ENCODE measurements at places on chromosomes 6 and 20.
A peak's percentile ranks its signal among the peaks of the same experiment; 100 is the strongest.

GRCh38 chr20:17634661-17635331 lies 47.2 kb downstream of the RRBP1 start:
- no peak for DNase-seq

GRCh38 chr6:78611102-78611620 lies 256.2 kb upstream of the IRAK1BP1 start:
- DNase-seq: no peak

DNA sequence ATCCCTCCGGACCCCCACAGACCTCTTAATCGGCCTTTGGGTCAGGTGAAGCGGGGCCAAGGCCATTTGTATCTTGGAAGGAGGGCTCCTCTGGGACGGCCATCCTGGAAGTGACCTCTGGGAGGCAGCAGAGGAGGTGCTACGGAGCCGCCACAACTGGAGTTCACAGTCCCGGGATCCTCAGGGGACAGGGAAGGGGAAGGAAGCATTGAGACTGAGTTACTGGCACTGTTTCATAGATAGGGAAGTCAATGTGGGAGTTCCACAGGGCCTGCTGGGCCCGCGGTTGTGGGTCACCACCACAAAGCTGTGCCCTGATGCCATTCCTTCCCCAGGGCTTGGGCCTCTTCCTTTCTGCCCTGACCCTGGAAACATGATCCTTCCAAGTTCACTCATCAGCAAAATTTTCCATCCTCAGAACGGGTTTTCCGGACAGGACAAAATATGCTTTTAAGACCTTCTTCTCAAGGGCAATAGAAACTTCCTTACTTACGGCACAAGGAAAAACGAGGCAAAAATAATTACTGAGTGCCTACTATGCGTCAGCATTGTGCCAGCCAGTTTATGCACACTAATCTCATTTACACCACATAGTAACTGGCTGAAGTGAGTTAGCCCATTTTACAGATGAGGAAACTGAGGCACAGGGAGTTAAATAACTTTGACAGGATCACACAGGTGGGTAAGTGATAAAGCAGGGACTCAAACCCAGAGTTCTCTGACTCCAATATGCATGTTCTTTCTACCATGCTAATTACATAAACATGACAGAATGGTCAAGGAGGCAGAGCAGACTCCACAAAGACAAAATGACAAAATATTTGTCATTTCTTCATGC lies 143.8 kb downstream of the UNC5CL start:
- DNase-seq: peak; percentile 41

DNA sequence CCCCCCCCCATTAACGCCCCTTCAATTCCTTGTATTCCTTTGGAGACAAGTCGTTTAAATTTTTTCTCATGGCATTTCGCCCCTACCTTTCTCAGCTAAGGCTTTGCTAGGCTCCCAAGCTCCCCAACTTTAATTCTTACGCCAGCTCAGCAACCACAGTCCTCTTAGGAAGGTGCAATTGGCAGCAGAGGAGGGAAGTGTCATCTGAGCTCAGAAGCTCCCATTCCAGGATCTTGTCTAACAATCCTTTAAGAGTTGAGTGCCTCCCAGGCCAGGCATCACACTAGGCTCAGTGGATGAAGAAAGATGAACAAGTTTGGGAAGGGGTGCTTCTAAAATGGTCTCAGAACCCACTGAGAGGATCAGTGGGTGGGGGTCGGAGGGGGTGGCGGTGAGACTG lies 131.2 kb upstream of the AKAP12 start:
- DNase-seq: no peak

- DNase-seq: no peak
Observed at GRCh38 chr6:96943555-96944215, 19.2 kb downstream of the KLHL32 start.
